Activated CD4-positive, alpha-beta T cell treated with anti-CD3 and anti-CD28 coated beads for 1 hour (primary cell): ENCODE measurements at places on chromosomes 4 and X.

- DNase-seq = no peak
These were observed 55.5 kb downstream of the SHISA3 start for GRCh38 chr4:42452823-42453222.

DNA sequence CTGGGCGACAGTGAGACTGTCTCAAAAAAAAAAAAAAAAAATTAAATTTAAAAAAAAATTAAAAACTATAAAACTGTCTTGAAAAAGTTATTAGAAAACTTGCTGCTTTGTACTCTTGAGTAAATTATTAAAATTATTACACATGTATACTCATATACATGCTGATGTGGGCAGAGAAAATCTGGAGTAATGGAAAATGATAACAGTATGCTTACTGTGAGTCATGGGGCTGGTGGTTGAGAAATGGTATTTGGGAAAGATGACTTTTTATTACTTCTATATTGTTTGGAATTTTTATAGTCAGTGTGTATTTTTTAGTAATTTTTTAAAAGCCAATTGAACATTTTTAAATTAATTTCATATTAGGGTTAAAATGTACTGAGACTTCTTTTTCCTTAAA lies 7.5 kb downstream of the YY2 start:
- no peak for DNase-seq

- no peak for DNase-seq
These were observed 3.4 kb upstream of the HOPX start for GRCh38 chr4:56684320-56685050.

GRCh38 chrX:77514177-77514576 lies 67.0 kb downstream of the FGF16 start:
- DNase-seq = no peak

DNA sequence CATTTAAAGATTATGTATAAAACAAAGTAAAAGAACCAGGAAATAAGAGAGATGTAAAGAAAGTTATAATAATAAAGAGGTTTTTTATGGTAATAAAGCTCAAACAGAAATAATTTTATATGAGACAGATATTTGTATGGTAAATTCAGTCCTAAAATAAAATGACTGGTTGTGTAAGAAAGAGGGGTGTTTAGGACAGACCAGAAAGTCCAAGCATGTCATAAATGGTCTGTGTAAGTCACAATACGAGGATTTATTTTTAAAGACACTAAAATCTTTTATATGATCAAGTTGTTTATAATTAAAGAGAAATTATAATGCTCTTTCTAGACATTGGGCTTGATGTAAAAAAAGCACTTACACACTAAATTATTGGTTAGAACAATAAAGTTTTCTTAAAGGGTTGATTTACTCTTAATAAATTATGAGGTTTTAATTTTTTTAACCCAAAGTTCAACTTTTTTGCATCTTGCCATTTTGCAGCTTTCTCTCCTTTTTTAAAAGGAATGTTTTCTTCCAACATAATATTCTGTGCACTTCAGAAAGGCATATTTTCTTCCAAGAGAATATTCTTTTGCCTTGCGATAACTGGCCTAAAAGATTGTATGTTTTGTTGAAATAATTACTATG lies 61.9 kb upstream of the TCEAL2 start:
- DNase-seq = no peak

DNA sequence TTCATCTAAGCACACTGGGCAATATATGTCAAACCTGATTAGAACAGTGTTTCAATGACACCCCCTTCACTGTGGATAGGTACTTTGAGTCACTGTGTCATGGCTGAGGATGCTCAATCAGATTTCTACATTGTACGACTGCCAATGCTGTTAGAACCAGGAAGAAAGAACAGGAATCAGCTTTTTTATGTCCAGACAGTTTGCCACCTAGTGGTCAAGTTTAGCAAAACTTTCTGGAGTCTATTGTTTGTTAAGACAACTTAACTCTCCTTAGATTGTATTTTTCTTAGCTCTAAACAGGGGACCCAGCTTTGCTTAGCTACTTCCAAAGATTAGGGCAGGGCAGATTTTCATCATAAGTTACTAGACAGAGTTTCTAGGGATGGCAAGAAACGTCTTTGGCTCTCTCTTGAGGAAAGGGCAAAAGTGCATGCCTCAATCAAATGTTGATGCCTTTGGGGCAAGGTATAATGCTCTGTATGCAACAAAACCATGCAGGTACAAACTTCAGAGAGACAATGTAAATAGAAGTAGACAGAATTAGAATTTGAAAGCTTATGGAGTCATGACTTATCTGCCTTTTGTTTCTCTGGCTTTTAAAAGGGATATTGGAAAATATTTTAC lies 40.5 kb upstream of the BMP3 start:
- no peak for DNase-seq

- DNase-seq = no peak
These were observed at the start of gene ADGRG2 for GRCh38 chrX:19121898-19122640. Gene ADGRG2, minus strand, starts transcription at chrX:19122468. Its CDS starts 53,634 bp downstream, at chrX:19068834.

DNA sequence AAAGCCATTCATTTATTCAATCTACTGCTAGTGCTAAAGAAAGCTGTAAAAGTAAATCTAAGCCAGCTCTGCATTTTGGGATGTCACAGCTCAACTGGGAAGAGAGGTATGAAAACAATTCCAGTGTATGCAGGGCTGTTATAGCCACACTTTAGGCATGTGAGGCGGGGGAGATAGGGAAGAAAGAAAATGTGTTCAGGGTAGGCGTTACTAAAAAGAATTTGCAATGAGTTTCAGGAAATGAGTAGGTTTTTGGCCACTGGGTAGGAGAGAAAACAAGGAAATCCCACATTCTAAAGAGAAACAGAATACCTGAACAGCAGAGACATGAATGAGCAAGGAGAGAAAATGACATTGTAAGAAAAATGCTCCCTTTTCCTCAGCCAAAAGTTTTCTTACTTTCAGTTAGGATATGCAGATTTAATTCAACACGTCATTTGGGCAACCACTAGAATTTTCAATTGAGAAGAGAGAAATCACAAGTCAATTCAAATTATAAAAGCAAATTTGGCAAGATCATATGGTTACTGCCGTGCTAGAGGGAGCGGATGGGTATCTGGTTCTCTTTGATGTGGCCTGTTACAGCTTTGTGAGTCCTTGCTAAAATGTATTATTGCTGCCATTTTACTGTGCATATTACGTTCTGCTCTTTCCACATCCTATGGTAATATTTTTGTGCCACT lies 226.3 kb downstream of the KCNIP4 start:
- no peak for DNase-seq

- no peak for DNase-seq
These were observed 60.4 kb upstream of the HPF1 start for GRCh38 chr4:169818063-169818679.

- DNase-seq = no peak
These were observed 36.5 kb downstream of the FGFBP1 start for GRCh38 chr4:15901998-15902397.

DNA sequence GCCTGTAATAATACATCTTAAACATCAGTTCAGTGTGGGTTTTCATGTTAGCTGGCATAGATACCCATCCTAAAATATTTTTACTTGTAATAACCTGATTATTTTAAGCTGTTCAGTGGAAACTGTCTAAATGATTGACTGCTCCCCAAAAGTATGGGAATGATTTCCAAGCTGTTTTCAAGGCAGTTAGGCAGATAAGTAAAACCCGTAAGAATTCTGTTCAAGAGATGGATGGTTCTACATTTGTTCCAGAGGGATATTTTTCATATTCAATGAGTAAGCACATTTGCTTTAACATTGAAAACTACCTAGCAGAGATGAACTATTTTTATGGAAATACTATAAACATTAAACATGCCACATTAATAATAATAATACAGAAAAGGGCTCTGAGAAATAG lies 161.1 kb downstream of the UNC5C start:
- DNase-seq = no peak

DNA sequence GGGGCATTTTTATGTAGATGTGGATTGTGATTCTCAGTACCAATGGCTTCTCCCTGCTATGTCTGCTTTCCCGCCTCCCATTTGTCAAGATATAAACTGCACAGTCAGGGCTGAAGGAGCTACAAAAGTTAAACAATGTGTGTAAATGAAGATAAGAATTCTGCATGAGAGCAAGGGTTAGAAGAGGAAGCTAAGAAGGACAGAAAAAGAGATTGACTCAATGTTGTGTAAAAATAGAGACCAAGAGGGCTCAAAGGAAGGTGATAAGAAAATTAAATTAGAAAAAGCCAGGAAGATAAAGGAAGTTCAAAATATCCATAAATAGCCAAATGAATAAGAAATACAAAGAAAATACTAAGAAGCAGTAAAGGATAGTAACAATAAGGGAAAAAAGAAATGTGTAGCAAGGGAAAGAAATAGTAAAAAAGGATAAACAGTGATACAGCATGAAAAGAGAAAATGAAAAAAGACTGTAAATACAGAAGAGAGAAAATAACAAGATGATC lies 82.5 kb downstream of the AMELX start:
- no peak for DNase-seq

- no peak for DNase-seq
These were observed 103.6 kb downstream of the GNL3L start for GRCh38 chrX:54633641-54634040.

DNA sequence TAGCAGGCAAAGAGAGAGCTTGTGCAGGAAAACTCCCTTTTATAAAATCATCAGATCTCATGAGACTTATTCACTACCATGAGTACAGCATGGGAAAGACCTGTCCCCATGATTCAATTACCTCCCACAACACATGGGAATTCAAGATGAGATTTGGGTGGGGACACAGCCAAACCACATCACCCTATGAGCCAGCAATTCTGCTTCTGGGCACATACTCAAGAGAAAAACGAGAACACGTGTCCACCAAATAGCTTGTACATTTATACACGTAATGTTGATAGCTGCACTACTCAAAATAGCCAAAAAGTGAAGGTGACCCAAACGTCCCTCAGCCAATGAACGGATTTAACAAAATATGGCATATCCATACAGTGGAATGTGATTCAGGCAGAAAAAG lies 94.5 kb upstream of the DHRSX start:
- DNase-seq = no peak

GRCh38 chrX:115504167-115504566 lies 56.8 kb upstream of the PLS3 start:
- no peak for DNase-seq
